ENCODE measurements at places on chromosomes 5 and 9.

DNA sequence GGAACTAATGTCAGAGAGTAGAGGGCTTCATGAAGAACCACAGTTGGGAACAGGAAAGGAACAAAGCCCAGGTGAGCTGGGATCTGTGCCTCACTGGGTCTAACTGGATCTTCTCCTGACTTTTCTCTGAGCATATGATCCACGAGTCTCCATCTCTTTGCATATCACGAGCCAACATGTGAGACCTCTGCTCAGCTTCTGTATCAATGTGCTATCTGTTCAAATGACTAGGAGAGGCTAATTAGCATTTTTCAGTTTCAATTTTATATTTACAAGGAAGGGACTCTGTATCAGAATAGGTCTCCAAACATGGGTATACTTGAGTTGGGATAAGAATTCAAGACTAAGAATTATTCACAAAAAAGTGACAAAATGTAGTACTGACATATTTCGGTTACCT is 73.8 kb upstream of the SGCD start:
- DNase-seq: no peak

- DNase-seq: no peak
Observed at GRCh38 chr9:2337131-2337530, 284.5 kb upstream of the VLDLR start.

DNA sequence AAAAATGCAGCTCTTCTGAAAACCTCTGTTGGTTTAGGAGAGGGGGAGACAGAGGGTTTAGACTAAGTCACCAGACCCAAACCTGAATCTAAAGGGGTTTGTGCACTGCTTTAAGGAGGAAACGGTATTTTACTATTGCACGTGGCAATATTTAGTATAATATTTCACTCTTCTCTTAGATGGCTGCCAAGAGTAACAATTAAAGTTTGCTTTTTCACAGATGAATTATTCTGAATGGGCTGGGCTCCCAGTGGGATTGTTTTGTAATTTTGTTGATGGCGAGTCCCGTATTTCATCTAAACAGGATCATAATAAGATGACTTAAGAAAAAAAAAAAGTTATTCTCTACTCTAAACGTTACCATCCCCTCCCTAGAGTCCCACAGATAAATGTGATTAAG is 245.4 kb downstream of the PCSK5 start:
- DNase-seq: no peak

GRCh38 chr5:180825768-180826525 is 23.3 kb upstream of the MGAT1 start:
- no peak for DNase-seq

GRCh38 chr9:136565086-136565714 is 19.4 kb upstream of the NOTCH1 start:
- DNase-seq: no peak

GRCh38 chr9:95167998-95168397 is 149.5 kb downstream of the FANCC start:
- DNase-seq: peak; percentile 68

Measured in CD4-positive, alpha-beta T cell treated with Interleukin-12 subunit alpha and Interleukin-12 subunit beta, for 1 hour (primary cell).